ENCODE measurements at places on chromosomes 6 and 20.

GRCh38 chr6:87407561-87407900 is 241 bp upstream of the CFAP206 start:
- peak; percentile 0 for DNase-seq

DNA sequence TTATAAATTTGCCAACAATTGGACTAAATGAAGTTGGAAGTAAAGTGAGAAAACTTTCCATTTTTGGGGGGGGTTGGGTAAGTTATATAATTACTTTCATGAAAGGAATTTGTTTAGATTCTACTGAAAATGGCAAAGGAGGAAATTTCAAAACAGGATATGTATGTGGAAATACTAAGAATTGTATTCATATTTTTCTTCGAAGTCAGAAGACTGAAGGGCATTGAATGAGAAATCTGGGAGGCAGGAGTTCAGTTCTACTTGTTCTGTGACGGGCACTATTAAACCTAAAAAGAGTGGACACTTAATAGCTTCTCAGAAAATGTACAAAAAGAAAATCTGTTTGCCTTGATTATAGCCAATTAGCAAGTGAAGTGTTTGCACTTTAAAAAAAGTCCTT is 114.7 kb downstream of the PRIM2 start:
- DNase-seq: no peak

DNA sequence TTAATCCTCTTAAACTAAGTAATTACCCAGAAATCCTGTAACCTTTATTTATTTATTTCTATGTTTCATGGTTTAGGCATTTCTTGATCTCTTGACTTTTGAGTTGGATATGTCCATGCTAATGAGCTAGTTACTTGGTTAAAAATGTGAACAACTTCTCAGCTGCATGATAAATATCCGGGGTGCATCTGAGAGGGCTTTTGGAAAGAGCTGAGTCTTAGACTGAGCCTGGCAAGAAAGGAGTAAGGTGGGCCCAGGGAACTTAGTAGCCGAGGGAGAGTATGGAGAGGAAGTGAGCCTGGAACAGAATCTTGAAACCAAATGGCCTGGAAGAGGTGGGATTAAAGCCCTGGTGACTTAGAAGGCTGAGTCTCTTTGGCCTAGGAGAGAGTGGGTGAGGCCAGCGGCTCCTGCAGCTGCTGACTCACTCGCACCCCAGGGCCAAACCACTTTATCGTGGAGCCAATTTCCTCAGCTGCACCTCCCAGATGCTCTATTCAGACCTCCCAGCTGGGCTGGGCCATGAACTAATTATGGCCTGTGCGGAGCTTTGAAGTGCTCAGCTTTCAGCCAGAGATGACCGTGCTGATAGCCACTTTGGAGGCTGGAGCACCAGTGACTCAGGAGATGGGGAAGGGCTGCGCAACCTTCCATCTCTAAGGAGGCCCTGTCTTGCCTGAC is 19.1 kb downstream of the TGM3 start:
- no peak for DNase-seq

DNA sequence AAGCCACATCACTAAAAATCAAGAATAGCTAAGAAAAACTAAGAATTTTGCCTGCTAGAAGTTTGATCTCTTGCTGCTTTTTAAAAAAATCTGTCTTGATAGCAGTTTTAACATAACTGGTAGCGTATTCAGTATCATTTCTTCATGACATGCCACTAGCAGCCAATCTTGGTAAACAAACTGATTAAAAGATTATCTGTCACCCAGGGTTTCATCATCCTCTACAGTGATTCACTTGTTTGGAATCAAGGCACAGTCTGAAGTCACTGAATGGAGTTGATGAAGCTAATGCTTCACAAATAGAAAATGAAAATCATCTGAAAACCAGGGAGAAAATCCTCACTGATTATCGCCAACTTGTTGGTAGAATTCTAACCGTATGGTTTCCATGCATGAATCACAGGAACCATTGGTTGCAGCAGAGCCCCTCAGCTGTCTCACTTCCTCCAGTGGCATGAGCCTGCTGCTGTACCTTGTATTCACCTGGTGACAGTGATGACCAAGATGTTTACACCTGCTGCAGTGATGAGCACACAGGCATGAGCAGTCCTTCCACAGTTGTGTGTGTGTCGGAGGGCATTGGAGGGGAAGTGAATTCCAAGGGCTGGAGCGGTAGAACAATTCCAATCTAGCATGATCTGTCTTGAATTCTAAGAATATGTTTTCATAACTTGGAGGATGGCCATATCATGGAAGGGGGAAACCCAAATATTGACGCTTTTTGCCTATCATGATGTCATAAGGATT is 275.0 kb downstream of the KHDC1L start:
- no peak for DNase-seq

DNA sequence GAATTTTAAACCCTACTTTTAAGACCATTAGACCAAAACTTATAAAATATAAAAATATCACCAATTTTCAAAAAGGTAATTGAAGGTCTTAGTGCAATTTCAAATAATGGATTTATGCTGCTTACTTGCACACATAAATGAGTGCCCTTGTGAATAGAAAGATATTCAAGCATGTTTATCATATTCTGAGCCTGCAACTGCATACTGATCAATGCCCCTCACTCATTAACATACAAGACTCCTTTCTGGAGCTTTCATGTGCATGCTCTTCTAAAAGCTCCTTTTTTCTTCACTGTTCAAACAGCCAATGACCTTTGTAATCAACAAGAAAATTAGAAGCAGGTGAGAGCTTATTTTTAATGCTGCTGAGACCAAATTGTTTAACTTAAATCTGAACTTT is 1139.3 kb downstream of the HACE1 start:
- no peak for DNase-seq

GRCh38 chr6:88683734-88684133 is 279.7 kb downstream of the RNGTT start:
- DNase-seq: no peak

DNA sequence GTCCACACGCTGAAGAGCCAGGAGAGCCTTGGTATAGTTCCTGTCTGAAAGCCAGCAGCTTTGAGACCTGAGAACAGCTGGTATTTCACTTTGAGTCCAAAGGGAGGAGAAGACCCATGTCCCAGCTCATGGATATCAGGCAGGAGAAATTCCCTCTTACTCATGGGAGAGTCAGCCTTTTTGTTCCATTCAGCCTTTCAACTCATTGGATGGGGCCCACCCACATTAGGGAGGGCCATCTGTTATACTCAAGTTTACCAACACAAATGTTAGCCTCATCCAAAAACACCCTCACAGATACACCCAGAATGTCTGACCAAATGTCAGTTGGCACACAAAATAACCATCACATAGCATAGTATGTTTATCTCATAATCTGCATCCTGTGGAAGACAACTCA is 80.1 kb downstream of the GMDS start:
- DNase-seq: no peak

- peak; percentile 37 for DNase-seq
Observed at GRCh38 chr20:43949741-43950618, 35.3 kb downstream of the TOX2 start.

DNA sequence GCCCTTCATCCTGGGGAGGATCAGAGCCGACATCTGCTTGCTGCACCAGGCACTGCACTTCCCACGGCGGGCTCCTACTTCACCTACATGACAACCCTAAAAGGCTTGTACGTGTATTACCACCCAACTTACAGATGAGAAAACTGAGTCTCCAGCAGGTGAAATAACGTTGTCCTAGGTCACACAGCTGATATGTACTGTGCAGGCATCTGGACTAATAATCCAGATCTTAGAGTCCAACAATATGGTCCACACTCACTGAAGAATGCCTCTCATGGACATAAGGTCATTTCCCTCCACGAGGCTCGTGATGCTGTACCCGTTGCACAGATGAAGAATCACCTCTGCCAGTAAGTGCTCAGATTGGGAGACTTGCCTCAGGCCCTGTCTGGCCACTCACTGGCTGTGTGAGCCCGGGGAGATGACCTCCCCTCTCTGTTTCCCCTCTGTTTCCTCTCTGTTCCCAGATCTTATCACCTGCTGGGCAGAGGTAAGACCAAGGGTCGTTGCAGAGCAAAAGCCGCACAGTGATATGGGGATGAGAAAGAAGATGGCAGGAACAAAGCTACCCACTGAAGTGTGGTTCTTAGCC is 32.1 kb downstream of the TGM2 start:
- no peak for DNase-seq

DNA sequence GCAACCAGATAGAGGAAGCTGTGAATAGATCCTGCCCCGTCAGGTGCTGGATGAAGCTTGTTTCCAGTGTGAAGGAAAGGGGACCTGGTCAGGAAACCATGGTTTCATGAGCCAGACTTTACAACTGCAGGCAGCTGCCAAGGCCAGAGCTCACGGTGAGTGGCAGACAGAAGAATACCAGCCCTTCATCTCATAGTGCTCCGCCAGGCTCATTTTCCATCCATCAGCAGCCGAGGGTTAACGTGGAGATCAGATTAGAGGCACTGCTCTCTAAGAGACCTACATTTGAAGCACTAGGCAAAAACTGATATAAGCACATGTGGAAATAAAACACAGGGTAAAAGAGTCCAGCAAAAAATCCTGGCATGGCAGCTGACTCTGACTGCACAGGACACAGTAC is 172.4 kb downstream of the CD24 start:
- no peak for DNase-seq

DNA sequence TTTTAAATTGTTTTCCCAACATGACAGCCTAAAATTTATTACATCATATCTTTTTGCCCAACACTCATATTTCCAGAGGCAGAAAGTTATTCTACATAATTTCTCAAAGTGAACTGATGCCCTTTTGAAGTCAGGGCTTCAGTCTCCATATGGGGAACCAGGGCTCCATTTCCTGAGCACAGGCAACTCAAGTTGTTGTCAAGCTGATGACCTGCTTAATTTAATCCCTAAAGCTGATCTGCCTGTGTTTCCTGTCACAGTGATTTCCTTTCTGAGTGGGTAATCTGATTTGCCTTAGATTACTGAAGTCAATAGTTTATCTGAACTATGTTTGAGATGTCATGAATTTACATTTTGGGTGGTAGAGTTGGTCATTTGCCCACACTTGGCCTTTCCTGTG is 932.1 kb upstream of the MANEA start:
- DNase-seq: no peak

DNA sequence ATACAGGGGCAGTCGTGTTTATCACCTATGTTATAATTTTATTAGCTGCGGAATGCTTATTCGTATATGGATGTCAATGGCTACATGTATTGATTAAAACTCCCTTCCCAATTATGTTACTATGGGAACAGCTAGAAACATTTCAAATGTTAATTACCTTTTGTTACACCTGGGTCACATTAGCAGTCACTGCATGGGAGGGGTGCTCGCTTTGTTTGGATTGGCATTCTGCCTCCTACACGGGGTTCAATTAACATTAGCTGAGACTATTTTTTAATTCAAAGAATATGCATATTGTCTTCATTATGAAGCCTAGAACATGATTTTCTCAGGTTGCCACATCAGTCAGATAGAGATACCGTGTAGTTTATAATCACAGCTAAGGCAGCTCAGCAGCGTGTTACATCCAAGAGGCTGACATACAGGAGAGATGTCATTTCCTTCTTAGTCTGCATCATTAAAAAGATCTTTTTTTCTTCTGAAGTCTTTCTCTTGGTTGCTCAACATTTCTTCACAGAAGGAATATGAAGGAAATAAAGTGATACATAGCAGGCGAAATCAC is 76.2 kb upstream of the RPS6KA2 start:
- DNase-seq: no peak

GRCh38 chr6:46964716-46965519 is 43.2 kb upstream of the ADGRF5 start:
- no peak for DNase-seq

- no peak for DNase-seq
Observed at GRCh38 chr20:41160686-41161085, 23.3 kb downstream of the PLCG1 start.

- no peak for DNase-seq
Observed at GRCh38 chr20:62859721-62860120, 1.9 kb downstream of the TCFL5 start.

GRCh38 chr20:58623579-58624473 is 27.3 kb upstream of the STX16 start:
- DNase-seq: no peak

DNA sequence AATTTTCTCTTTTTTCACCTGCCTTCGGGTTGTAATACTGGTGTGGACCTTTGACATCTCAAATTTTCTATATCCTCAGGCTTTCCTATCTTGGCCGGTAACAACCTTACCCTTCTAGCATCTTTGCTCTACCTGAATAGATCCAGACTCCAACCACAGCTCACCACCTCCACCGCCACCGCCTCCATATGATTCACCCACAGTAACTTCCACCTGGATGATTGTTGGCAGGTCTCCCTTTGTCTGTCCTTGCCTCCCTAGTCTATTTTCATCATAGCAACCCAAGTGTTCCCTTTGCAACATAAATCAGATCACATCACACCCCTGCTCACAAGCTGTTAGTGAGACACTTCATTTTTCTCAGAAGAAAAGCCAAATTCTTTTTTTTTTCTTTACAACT is 525.8 kb upstream of the POU3F2 start:
- no peak for DNase-seq

DNA sequence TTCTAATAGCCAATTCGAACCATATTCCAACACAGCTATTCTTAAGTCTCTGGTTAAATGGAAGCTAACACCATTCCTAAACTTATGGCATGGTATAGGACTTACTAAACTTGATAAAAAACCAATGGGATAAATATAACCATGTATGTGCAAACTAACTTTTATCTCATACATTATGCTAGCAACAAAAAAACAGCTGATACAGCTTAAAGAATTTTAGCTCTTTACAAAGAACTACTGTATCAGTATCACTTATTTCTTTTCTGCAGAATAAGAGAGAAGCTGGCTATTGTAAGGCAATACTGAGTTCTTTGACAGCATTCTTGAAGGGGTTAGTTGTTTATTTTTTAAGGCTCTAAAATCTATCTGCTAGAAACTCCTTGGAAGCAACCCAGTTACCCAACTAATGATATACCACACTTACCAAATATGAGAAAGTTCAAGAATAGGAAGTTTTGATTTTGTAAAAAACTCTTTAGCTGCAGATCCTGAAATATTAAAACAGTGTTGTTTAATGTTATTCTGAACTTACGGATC is 44.9 kb downstream of the REPS1 start:
- no peak for DNase-seq

DNA sequence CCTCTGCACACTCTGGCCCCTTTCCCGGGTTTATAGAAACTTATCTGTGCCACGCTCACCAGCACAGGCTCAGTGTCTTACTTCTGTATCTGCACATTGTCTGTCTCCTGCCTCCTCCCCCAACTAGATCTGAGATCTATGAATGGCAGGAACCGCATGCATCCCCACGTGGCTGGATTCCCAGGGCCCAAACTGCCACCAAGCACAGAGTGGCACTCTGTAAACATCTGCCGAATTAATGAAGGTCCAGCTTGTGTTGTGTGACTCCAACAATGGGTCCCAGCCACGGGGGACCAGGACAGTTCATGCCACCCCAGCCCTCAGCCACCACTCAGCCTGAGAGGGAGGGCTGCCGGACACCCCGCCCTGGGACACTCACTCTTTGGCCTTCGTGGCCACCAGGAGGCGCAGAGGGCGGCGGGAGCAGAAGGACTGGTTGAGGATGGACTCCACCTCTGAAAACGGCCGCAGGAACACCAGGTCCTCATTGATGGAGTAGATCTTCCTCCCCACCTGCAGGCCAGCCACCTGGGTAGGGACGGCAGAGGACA is 171.1 kb downstream of the PREX1 start:
- DNase-seq: no peak

GRCh38 chr6:106128981-106129781 is 43.0 kb downstream of the PRDM1 start:
- DNase-seq: no peak

All from stimulated activated CD4-positive, alpha-beta T cell treated with anti-CD3 and anti-CD28 coated beads, Interleukin-1b, Interleukin-23, amount 100 ng/mL, for 4 hours (primary cell).